Cardiac fibroblast (primary cell): ENCODE measurements at places on chromosomes 4 and X.

DNA sequence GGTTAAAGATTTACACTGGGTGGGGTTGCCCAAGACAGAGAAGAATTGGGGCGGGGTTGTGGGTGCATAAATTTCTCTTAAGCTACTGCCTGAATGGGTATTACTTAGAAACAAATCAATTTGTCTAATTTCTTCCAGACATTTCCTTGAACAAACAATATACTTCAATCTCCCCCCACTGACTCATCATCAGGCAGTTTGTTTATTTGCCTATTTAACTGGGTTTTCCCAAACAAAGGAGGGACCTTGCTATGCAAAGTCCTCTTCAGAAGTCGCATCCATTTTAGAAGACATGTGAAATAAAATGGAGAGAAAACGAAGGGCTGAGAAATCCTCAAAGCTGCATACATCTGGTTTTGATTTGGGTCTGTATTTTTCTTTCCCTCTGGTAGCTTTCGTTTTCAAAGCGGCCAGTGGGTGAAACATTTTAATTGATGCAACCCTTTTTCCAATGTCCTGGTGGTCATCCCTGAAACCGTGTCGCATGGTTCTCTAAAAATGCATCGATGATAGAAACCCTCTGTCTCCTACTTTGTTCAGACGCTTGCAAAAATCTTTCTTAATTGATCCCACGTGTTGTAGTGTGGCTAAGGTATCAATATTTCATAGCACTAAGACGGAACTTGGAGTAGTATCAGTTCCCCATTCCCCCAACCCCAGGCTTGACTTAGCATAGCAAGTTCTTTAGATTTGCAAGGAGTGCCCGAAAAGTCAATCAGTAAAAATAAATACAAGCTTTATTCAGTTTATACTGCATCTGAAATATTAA, 115.1 kb upstream of the MXRA5 start:
- no peak for DNase-seq

GRCh38 chrX:143058120-143058519, 32.4 kb downstream of the SPANXN4 start:
- DNase-seq, result no peak

DNA sequence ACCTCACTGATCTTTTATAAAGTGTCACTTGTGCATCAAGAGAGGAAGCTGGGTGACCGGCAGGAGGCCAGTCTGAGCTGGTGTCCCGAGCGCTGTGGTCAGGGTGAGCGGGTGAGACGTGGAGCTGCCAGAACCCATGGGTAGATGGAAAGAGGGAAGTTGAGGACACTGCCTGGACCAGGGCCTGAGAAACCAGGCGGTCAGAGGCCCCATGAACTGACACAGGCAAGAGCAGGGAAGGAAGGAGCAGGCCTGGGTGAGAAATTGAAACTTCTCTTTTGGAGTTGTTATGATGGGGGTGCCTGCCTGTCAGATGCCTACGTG, 192.6 kb downstream of the AFAP1 start:
- DNase-seq, result no peak

- DNase-seq, result no peak
Observed at GRCh38 chr4:6489927-6490326, 17.5 kb upstream of the PPP2R2C start.

DNA sequence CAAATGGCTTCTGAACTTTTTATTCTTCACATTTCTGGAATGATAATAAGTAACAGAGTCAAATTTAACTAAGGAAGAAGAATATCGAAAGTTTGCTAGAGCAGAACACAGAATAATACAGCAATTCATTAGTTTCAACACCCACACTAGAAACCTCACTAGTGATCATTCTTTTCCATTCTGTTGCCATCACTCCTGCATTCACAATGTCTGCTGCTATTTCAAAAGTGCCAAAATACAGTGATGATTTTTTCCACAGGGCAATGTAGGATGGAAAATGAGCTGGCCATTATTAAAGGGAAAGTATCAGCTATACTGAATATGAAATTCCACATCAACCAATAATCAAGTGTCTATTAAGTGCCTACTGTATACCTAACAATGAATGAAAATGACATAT, 186.7 kb downstream of the USP46 start:
- no peak for DNase-seq

GRCh38 chrX:120144178-120144844, 14.1 kb upstream of the RHOXF2 start:
- peak; percentile 30 for DNase-seq

GRCh38 chrX:129534816-129535578, 5.1 kb upstream of the OCRL start:
- DNase-seq, result no peak

GRCh38 chr4:109303140-109303496, 660 bp upstream of the COL25A1 start:
- DNase-seq, result no peak

- peak; percentile 35 for DNase-seq
Observed at GRCh38 chrX:44314259-44314734, 29.2 kb downstream of the EFHC2 start.

DNA sequence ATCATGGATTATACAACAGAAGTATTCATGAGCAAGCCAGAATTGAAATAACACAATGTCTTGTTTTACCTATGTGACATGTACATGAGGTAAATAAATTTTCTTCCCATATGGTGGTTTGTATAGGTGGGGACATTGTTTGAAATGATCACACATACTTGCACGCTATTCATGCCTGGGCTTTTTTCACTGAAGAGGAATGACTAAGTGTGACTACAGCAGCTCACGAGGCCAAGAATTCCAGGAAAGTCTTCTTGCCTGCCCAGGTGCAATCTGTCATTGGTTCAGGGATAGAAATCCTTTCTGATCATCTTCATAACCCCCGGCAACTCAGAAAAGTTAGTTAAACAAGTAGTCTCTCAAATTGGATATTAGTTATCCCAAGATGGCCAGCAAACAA, 36.3 kb upstream of the AREG start:
- no peak for DNase-seq

- DNase-seq, result no peak
Observed at GRCh38 chr4:136558940-136559494, 973.3 kb downstream of the PCDH18 start.

- DNase-seq, result no peak
Observed at GRCh38 chr4:183969596-183969995, 64.5 kb downstream of the STOX2 start.

- DNase-seq, result peak; percentile 26
Observed at GRCh38 chrX:30060718-30061117, 154.6 kb upstream of the MAGEB2 start.

- DNase-seq, result no peak
Observed at GRCh38 chr4:139761461-139761860, 95.8 kb downstream of the MGST2 start.

DNA sequence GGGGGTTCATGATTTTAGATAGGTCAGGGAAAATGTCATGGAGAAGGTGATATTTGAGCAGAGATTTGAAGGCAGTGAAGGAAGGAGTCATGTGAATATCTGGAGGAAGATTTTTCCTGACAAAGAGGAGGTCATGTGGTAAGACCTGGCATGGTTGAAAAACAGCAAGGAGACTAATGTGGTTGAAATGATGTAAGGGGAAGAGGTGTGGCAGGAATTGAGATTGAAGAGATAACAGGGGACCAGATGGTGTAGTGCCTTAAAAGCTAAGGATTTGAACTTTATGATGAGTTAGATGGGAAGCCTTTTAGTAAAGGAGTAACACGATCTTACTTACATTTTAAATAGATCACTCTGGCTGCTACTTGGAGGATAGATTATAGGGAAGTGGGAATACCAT, 210.9 kb downstream of the RTL9 start:
- DNase-seq, result no peak

DNA sequence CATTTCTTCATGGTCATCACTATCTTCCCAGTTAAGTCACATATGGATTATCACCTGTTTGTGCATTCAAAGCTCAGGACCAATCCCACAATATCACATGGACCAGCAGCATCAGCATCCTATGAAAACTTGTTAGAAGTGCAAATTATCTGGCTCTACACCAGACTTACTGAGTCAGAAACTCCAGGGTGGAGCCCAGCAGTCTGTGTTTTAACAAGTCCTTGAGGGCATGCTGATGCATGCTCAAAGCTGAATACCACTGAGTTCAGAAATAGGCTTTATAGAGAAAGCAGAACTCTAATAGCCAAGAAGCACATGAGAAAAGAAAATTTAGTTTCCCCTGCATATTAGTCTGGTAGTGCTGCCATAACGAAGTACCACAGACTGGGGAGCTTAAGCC, 62.4 kb upstream of the GABRQ start:
- DNase-seq, result no peak

DNA sequence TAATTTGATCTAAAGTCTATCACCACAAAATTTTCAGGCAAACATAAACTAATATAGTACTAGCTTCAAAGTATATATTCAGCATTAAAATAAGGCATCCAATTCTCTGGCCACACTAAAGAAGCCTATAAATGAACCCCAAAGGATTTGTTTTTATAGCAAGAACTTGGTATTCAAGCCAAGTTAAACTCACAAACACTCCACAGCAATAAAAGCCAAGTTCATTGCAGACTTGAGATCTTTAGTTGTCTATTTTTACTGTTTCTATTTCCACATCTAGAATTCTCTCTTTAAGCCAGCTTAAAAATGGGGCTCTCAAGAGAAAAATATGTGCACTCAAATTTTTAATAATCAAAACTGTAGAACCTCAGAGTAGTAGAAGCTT, 51.1 kb downstream of the WDFY3 start:
- DNase-seq, result peak; percentile 24

GRCh38 chr4:38101563-38101962, 141.4 kb downstream of the PTTG2 start:
- DNase-seq, result peak; percentile 50

- no peak for DNase-seq
Observed at GRCh38 chrX:131308980-131309379, 19.9 kb upstream of the IGSF1 start.

- no peak for DNase-seq
Observed at GRCh38 chr4:98602270-98602669, 56.1 kb downstream of the TSPAN5 start.

DNA sequence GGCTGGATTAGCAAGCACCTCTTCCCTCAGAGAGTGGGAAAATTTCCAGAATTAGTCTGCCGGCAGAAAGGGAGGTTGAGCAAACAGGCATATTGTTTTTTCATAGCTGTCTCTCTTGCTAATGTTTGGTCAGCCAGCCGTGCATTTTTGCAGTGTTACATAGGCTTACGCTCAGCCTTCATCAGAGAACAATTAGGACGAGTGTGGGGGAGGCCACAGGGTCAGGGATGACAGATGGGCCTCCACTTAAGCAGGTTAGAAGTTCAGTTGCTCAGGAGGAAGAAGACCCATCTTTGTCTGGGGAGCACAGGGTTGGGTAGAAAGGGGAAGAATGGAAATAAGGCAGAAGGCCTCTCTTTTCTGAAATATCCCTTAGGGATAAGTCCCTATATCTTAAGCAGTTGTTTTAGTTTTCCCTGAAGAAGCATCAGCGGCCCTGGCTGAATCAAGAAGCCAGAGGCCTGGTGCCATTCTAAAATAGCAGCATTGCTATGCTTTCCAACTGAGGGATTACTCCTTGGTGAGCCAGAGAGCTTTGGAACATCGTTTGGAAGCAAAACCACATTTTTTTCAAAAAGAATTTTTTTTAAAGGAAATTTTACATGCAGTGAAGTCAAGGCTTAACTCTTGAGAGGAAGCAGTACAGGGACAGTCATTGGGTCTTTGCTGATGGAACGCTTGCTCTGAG, 118.8 kb downstream of the SMIM20 start:
- DNase-seq, result peak; percentile 93

GRCh38 chr4:30399476-30399875, 320.7 kb upstream of the PCDH7 start:
- DNase-seq, result no peak

DNA sequence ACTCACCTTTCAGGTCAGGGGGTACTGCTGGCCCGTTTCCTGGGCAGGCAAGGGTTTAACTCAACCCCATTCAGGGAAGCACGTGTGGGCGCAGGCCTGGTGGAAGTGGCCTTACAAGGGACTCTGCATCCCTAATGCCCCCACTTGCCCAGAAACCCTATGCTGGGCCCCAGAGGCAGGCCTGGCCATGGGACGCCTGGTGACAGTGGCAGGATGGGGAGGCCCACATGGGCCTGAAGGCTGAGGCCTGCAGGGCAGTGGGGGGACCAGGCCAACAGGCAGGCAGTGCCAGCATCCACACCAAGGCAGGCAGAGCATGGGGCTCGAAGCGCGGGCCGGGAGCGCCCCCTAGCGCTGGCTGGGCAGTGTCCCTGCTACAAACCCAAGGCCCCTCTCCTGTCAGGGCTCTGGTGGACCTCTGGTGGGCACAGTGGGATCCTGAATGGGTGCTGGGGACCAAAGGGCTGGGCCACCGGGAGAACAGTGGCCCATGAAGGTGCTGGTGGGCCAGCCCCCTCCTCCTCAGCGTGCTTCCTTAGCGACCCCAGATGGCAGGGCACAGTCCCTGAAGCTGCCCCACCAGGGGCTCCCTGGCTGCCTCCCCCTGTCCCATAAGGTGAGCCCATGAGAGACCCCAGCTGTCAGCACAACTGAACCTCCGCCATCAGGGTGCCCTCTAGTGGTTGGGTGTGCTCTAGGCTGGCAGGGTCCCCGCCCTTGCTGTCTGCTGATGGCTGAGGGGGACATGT, 16.8 kb downstream of the FGFR3 start:
- DNase-seq, result peak; percentile 63

- DNase-seq, result no peak
Observed at GRCh38 chr4:98969878-98970785, 25.4 kb upstream of the METAP1 start.

DNA sequence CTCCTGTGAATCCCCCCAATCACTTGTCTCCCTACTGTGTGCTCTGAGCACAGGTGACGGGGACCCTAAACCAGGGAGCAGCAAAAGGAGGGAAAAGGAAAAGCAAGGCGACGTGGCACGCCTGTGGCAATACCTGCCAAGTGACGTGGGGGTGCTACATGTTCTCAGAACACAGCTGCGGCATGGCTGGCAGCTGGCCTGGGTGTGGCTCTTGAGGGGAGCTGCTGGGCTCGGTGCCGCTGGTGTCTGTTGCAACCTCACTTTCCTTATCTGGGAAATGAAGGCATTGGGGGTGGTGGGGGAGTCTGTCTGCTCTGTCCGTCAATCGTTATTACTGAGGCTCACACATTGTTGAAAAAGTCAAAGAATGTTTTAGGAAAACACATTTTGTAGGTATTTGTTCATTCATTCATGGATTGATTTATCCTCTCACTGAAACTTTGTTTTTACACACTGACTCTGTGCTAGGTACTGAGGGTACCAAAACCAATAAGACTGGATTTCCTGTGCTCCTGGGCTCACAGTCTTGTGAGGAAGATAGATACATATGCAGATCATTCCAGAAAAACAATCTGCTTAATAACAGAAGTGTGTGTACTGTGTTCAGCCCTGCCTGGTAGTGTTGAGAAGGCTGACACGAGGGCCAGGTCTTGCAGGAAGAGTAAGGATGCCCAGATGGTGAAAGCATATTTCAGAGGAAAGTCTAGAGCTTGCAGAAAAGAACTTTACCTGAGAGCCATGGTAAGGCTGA, 217.6 kb downstream of the PTTG2 start:
- DNase-seq, result peak; percentile 81

GRCh38 chr4:112290341-112290740, 4.6 kb upstream of the TIFA start:
- DNase-seq, result no peak

DNA sequence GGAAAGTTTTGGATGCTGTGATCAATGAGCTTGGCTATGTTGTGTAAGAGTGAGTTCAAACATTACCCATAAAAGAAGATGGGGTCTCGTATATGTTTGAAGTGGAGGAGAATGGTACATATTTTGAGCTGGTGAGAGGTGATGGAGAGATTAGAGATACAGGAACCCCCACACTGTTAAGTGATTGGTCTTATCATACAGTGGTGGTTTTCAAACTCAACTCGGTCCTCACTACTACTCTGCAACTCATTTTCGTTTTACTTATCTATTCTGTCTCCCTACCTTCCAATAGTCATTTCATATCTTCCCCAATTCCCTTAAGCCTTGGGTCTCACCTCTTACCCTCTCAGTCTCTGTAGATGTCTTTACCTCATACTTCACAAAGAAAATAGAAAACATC, 16.4 kb upstream of the TNIP3 start:
- no peak for DNase-seq
